RWPE1 (cell line): ENCODE measurements at places on chromosomes 16 and 17.

GRCh38 chr16:2214719-2214968 is at the start of gene PGP:
Gene PGP, minus strand, starts transcription at chr16:2214840. Its CDS starts 63 bp downstream, at chr16:2214777.
- no peak for DNase-seq

GRCh38 chr16:50910736-50911100 is 168.8 kb downstream of the CYLD start:
- DNase-seq, result no peak

- peak; percentile 11 for DNase-seq
Measured at GRCh38 chr17:48352630-48353029, 77.4 kb downstream of the SKAP1 start.

DNA sequence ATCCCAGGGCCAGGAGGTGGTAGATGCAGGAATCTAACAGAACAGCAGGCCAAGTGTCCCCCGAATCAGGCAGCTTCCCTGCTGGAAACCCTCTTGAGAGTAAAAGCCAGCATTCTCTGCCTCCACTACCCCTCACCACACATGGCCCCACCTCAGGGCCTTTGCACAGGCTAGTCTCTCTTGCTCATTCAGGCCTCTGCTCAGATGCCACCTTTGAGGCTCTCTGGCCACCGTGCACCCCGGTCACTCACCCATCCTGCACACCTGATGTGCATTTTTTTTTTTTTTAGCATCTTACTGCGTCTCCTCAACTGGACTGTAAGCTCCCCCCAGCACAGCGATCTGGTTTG is 34.5 kb upstream of the GSE1 start:
- DNase-seq, result no peak

- no peak for DNase-seq
Measured at GRCh38 chr17:48589831-48590606, at the start of gene HOXB3. Gene HOXB3, minus strand, starts transcription at chr17:48590241. Its CDS starts 37,767 bp downstream, at chr17:48552474.

DNA sequence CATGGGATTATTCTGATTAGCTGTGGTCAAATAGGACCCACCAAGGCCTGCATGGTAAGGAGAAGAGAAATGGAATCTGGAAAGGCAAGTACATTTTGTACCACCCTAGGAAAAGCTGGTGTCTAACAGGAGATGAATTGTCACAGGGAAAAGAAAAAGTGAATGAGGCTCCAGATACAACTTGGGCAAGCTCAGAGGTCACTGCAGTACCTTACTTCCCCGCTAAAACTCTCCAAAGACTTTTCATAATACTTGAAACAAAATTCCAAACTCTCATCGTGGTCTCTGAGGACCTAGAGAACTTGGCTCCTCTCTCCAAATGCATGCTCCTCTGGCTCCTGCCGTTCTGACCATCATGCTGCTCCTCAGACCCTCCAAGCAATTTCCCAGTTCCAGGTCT is 262.8 kb downstream of the GRIN2A start:
- DNase-seq, result no peak

DNA sequence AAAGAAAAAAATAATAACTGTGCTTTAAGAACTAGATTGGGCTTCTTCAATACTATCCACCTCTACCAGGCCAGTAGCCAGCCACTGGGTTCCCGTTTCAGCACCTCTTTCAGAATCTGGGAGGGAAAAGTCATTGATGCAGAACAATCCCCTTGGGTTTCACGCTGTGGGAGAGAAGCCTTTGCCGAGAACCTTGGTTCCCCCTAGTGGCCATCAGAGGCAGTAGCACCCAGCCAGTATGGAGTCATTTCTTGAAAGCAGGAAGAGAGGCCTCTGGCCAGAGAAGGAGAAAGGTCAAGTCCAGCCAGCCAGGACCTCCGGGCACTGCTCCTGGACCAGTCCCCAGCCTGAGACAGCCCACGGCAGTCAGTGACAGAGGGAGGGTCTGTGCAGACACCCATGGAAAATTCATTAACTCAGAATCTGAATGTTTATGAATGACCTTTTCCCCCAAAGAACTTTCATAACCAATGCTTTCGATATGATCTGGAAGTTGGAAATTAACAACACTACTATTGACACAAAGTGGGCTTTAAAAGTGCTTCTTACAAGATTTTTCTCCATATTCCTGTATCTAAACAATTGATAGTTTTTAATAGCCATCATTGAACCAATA is 51.2 kb upstream of the CDH5 start:
- peak; percentile 83 for DNase-seq
